ENCODE measurements at places on chromosomes 6 and 20.

DNA sequence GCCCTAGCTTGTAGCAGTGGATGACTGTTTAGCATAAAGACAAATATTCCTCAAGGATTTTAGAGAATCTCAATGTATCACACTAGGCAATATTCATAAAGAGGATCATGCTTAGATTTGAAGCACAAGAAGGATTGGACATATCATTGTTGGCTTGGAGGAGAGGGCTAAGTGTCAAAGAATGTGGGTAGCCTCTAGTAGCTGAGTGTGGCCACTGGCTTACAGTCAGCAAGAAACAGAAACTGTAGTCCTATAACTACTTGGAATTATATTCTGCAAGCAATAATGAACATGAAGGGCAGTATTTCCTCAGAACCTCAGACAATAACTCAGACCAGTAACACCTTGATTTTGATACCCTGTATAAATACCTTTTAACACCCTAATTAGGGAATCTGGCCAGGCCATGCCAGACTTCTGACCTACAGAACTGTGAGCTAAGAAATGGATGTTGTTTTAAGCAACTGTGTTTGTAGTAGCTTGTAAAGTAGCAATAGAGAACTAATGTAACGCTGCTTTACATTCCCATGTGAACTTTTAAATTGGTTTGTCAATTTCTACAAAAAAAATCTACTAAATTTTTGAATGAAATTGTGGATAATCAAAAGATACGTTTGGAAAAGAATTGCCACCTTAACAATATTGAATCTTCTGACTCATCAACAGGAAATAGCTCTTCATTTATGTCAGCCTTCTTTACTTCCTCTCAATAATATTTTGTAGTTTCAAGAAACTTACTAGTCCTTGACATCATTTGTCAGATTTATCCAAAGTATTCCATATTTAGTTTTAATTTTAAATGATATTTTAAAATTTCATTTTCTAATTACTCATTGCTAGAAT is 65.2 kb upstream of the RSPO3 start:
- DNase-seq: no peak

- DNase-seq: no peak
These were observed 171.6 kb upstream of the PHACTR1 start for GRCh38 chr6:12544821-12545565.

- DNase-seq: no peak
These were observed 367.5 kb downstream of the GRIK2 start for GRCh38 chr6:101760843-101761621.

GRCh38 chr6:82066196-82066595 is 181.3 kb downstream of the IBTK start:
- DNase-seq: no peak

DNA sequence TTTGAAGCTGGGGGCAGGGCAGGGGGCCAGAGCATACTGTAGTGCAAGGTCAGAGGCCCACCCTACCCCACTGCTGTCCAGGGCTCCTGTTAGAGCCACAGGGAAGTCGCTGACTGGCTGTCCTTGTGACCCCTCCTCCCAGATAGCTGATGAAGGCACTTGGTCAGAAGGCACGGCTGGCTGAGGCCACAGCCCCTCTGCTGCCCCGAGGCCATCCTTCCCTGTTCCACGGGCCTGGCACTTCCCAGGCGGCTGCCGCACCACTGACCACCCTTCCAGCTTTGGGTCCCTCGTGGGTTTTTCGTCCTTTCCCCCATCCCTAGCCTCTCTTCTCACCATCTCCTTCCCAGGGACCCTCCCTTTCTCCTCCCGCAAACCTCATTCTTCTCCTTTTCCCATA is 9.2 kb upstream of the EMILIN3 start:
- no peak for DNase-seq

All from CD4-positive, CD25-positive, alpha-beta regulatory T cell (primary cell).